ENCODE measurements at places on chromosomes 11 and 22. TPM values are rescaled to one million over a fixed set of nuclear protein-coding genes. Genes with fewer than 3 reads are reported as not detected.

The BEST1 gene
- total RNA-seq = 4.6 TPM

The LRRC10B gene
- 8.2 TPM for total RNA-seq

DNA sequence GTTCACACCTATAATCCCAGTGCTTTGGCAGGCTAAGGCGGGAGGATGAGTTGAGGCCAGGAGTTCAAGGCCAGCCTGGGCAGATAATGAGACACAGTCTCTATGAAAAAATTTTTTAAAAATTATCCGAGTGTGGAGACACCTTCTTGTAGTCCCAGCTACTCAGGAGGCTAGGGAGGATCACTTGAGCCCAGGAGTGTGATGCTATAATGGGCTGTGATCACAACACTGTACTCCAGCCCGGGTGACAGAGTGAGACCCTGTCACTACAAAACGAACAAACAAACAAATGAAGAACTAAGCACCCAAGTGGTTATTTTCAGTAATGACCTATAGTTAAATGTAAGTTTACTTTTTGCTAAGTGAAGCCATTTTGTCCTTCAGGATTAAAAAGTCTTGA lies 32.3 kb downstream of the ANO5 start:
- no peaks in the 10 kb centered on the region for H3K36me3 ChIP-seq
- H3K4me1 ChIP-seq = no peaks in the 10 kb centered on the region
- no peak for DNase-seq
- H3K27ac ChIP-seq = no peak overlapping the region
- H3K27me3 ChIP-seq = no peaks in the 10 kb centered on the region
- no peak overlapping the region for H3K4me3 ChIP-seq

DNA sequence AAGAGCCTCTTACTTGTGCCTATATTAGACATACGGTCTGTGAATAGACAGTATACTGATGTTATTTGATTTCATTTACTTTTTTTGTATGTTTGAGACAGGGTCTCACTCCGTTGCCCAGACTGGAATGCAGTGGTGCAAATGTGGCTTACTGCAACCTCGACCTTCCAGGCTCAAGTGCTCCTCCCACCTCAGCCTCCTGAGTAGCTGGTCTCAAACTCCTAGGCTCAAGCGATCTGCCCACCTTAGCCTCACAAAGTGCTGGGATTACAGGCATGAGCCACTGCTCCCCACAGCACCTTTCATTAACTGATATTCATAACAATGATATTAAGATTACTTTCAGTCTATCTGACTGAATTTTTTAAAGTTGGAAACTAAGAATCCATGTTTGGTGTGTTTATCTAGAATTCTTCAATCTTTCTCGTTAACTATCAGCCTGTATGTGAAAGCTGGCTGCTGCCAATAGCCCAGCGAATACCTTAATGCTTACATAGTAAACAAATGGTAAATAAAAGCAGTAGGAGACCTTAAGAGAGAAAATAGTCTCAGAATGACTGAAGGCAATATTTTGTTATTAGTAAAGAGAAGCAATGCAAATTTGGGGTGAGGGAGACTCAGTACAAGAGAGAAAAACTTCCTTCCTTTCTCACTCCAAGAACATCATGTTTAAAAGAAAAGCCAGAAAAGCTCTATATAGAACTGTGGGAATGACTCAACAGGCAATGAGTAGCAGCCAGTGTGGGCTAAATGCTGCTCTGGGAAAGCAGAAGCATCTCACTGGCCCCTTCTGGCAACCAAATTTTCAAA lies 101.9 kb downstream of the MRTFA start:
- peaks cover 26% of the 10 kb centered on the region for H3K4me1 ChIP-seq
- peaks cover 13% of the 10 kb centered on the region for H3K36me3 ChIP-seq
- H3K4me3 ChIP-seq = no peak overlapping the region
- peak overlapping the region; percentile 81 for H3K27ac ChIP-seq

- DNase-seq = no peak
- no peaks in the 10 kb centered on the region for H3K27me3 ChIP-seq
- no peaks in the 10 kb centered on the region for H3K4me1 ChIP-seq
- no peak overlapping the region for H3K4me3 ChIP-seq
- no peak overlapping the region for H3K27ac ChIP-seq
Measured at GRCh38 chr11:93054881-93055280, 85.4 kb downstream of the MTNR1B start.

Data from glutamatergic neuron (in vitro differentiated cells).